ENCODE measurements at places on chromosomes 2 and 18.

DNA sequence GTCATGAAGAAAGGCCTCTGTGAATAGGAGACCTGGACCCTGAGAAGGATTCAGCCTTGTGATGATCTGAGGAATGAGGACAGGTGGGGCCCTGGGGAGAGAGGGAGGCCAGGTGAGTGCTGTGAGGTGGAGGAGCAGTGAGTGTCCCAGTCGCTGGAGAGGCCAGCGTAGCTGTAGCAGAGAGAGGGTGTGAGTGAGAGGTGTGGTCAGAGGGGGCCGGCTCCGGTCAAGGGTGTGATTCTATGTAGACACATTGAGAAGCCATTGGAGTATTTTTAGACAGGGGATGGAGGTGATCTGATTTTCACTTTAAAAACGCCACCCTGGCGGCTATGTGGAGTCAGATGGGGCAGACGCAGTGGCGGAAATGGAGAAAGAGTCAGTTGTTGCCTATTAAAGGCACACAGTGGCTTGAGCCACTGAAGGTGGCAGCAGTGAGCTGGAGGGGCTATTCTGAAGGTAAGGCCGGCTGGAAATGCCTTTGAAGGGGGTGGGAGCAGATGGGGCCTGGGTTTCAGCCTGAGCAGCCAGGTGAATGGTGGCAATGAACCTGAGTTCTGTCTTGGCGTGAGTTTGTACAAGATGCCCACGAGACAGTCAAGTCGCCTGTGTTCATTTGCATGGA, 55.6 kb downstream of the GREB1 start:
- DNase-seq, result no peak

DNA sequence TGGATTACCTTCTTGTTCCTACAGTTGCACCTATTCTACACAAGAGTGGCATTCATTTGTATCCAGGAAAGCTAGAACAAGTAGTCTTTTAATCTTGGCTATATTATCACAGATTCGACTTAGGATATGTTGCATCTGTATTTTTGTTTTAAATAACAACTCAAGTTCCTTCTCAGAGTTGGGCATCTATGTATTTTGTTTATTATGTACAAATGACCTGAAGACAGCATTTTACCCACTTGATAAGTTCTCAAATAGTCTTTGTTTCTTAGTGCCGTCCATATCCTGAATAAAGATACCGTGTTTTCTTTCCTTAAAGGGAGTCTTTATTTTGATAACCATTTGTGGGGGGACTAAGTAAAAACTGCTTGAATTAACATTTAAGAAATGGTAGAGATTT, 2.9 kb downstream of the ITPRID2 start:
- no peak for DNase-seq

DNA sequence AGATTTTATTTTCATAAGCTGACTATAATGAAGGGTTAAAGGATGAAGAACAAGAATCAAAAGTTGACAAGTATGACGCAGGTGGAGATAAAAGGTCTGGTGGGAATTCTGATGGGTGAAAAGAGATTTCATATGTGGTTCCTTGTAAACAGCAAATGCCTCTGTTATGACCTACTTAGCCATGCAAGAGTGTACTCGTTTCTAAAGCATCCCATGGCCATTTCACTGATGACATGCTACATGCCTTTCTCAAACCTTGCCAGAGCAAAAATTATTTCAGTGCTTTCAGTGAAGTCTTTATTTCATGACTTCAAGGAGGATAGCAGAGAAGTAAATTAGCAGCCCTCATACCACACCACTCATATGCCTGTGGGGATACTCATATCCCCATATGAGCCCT, 71.7 kb downstream of the FEZ2 start:
- DNase-seq, result no peak

DNA sequence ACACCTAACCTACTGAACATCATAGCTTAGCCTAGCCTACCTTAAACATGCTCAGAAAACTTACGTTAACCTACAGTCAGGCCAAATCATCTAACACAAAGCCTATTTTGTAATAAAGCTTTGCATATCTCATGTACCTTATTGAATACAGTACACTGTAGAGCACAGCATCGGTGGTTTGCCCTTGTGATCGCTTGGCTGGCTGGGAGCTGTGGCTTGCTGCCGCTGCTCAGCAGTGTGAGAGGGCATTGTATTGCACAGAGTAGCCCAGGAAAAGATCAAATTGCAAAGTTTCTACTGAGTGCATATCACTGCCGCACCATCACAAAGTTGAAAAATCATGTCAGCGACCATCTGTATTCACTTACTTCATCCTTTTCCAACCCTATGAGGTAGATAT, 62.3 kb upstream of the NCK2 start:
- no peak for DNase-seq

DNA sequence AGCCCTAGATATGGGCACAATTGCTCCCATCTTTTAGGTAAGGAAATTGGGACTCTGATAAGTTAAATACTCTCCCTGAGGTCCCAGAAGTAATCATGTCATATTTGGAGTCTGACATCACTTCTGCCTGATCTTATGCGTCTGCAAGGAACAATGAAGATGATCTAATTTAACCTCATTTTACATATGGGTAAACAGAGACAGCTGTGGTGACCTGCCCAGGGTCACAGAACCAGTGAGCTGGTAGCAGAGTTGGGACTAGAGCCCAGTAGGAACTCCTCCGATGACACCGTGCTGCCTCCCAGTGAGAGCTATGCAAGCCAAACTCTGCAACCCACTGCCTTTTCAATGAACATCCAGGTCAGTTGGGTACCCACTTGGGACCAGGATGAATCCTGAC, 17.8 kb downstream of the CTAGE1 start:
- DNase-seq, result no peak

- DNase-seq, result peak; percentile 38
Observed at GRCh38 chr2:197205585-197206215, 104.9 kb downstream of the ANKRD44 start.

- DNase-seq, result no peak
Observed at GRCh38 chr2:136034629-136035028, 49.2 kb upstream of the DARS1 start.

- DNase-seq, result no peak
Observed at GRCh38 chr2:148907085-148907785, 32.2 kb downstream of the KIF5C start.

- DNase-seq, result no peak
Observed at GRCh38 chr2:64915510-64915900, 73.7 kb upstream of the SLC1A4 start.

GRCh38 chr2:235028646-235029045, 76.8 kb downstream of the SH3BP4 start:
- no peak for DNase-seq

DNA sequence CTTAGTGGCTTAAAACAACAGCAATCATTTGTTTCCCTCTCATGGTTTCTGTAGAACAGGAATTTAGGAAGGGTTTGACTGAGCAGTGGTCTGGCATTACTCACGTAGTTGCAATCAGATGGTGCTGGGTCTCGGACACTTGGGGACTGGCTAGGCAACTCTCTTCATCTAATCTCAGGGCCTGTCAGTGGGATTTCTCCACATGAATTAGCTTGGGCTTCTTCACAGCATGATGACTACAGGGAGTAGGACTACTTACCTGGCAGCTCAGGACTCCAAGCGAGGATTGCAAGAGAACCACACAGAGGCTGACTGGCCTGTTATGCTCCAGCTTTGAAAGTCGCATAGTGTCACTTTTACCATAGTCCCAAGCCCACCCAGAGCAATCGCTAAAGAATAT, 125.1 kb downstream of the TTC27 start:
- no peak for DNase-seq

DNA sequence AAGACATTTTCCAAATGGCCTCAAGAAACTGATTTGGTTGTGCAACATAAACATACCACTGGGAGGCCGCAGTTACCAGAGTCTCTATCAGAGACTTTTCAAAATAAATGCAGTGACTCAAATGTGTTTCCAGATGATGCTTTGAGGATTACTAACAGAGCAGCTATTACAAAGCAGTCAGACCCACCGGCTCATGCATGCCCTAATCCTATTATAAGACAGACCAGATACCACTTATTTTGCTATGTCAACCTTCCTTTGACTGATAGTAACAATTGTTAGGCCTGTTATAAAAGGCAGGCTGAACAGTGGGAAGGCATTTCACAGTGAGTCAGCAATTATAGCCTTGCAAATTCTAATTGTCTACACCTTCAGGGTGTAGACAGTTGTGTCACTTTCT, 217.7 kb downstream of the LRRTM1 start:
- DNase-seq, result no peak

DNA sequence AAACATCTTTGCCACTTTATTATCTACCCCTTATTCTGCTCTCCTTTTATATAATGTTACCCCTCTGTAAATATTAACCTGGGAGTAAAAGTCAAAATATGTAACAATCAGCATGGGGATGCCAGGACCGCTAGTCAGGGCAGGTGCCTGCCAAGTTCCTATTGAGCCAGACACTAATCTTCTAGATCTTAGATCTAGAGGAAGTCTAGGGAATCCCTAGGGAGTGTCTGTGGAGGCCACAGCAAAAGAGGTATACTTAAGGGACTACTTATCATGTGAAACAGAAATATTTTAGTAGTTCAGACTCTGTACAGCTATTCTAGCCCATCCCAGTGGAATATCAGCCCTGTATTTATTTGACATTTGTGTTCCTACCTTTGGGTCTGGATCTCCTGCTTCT, 600.8 kb upstream of the CDH2 start:
- DNase-seq, result no peak

DNA sequence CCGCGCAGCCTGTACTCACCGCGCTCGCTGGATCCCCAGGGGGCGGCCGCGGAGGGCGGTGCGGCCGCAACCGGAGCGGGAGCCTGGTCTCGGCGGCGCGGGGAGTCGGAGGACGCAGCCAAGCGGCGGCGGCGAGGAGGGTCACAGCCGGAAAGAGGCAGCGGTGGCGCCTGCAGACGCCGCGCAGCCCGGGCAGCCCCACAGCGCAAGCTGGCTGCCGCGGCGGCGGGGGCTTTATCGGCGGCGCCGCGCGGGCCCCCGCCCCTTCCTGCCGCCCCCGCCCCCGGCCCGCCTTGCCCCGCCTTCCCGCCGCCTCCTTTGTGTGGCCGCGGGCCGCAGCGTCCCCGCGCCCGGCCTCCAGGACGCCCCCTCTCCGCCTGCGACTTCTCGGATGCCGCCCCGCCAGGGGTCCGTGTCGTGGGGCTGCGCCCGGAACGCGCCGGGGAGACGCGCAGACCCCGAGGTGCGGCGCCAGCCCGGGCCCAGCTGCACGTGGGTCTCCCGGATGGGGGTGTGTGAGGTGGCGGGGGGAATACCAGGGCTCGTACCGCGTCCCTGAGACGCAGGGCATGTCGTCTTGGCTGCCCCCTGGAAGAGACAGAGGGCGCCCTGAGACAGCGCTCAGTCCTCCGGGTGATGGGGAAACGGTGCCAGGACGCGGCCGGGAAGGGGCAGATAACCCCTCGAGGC, at the start of gene SERPINE2:
Gene SERPINE2 (minus strand): TSS at position 207 of the 690 bp plus-strand sequence. CDS start 37,386 bp downstream, outside the sequence.
- peak; percentile 53 for DNase-seq

- no peak for DNase-seq
Observed at GRCh38 chr18:48122376-48122775, 191.9 kb upstream of the SMAD2 start.

DNA sequence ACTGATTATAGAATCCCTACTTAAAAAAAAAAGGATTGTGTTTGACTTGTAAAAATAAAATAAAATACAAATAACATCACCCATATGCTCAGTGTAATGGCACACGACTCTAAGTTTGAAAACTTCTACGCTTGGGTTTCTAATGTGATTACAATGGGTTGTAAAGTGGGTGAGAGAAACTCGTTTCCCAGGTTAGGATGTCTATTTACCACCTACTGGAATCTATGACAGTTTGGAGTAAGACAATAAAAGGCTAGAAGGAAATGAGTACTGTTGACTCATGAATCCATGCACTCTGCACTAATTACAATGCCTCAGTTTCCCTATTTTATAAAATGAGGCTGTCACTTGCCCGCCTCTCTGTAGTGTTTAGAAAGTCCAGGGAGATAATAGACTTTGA, 204.2 kb upstream of the FBXO11 start:
- DNase-seq, result no peak

DNA sequence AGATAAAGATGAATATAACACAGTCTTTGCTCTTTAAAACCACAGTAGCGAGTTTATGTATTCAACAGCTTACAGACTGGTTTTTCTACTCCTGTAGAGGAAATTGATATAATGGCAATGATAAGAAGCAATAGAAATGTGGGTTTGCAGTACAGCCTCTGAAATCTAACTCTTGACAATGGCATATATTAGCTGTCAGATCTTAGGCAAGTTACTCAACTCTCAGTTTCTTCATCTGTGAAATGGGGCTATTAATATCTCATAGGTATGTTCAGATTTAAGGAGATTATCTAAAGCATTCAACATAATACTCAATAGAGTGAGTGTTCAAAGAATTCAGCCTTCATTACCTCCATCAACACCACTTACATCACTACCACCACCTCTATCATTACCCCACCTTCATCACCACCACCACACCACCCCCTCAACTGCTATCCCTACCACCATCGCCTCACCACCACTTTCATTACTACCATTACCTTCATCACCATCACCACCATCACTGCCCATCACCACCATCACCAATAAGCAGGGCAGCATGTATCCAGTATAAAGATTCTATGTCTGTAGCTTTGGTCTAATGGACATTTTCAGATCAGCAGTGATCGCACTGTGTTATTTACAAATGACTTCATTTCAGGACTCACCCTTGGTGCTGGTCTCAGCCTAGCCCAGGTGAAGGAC, 22.7 kb downstream of the AOX1 start:
- no peak for DNase-seq

DNA sequence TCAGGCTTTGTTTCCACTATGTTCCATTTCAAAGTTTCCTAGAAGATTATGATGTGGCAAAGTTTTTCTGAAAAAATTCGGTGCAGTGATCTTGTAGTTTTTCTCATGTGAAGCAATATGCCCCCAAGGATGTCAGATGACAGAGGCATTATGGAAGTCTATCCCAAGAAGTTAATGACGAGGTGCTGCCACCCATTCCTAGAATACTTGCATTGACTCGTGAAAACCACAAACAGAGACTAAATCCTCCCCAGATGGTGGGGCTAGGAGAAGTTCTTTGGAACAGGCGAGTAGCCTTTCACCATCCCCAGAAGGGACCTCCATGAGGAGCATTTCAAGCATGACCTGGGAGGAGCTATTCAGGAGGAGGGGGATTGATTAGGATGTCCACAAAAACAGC, 40.2 kb upstream of the COPS8 start:
- no peak for DNase-seq

GRCh38 chr2:120758181-120759144, 22.8 kb downstream of the GLI2 start:
- no peak for DNase-seq

DNA sequence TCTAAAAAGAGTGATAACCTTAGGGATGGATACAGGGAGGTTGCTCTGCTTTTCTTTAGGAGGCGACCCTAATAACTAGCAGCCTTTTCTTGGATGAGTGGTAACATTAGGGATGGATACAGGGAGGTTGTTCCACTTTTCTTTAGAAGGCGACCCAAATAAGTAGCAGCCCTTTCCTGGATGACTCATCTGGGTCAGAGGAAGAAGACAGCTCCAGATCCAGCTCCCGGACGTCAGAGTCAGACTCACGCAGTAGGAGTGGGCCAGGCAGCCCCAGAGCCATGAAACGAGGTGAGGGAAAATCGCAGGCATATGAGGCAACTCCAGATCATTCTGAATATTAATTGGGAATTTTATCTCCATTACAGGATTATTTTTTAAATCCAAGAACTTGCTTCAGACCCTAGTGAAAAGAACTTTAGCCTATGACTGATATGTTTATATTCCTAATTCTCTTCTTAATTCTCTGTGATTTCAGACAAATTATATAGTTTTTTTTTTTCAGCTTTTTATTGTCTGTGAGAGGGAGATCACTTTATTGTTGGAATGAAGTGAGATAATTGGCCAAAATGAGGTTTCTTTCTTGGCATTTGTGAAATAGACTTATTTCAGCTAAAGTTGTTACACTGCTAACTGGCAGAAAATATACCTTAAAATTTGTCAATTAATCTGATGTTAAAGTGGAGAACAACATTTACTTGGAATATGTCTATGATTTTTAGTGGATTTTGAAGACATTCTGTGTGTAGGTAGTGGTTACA, 31.2 kb upstream of the C1GALT1C1L start:
- no peak for DNase-seq

Measured in stimulated activated CD4-positive, alpha-beta T cell treated with anti-CD3 and anti-CD28 coated beads, Interleukin-12 subunit alpha, Interleukin-12 subunit beta, amount 100 ng/mL, for 4 hours (primary cell).